Activated CD4-positive, alpha-beta T cell treated with anti-CD3 and anti-CD28 coated beads, Interleukin-2, amount 50 U/mL, for 1 hour (primary cell): ENCODE measurements at places on chromosomes 1 and 21.

GRCh38 chr1:5755552-5756125 lies 236.6 kb downstream of the NPHP4 start:
- DNase-seq = no peak

DNA sequence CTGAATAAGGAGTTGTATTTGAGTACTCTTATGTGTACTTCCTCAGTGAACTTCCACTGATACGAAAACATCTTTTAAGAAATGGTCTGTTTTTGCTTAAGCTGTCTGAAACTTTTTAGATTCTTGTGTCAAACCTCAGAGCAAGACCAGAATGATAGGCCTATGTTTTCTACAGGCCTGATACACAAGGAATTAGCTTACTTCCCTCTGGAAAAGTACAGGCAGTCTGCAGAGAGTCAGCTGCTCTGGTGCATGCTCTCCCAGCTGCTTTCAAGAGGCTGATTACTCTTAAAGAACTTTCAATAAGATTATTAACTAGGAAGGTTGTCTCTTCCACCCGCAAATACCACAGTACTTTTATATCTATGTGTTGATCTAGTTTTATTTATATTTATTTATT lies 9.5 kb downstream of the SNX27 start:
- no peak for DNase-seq

DNA sequence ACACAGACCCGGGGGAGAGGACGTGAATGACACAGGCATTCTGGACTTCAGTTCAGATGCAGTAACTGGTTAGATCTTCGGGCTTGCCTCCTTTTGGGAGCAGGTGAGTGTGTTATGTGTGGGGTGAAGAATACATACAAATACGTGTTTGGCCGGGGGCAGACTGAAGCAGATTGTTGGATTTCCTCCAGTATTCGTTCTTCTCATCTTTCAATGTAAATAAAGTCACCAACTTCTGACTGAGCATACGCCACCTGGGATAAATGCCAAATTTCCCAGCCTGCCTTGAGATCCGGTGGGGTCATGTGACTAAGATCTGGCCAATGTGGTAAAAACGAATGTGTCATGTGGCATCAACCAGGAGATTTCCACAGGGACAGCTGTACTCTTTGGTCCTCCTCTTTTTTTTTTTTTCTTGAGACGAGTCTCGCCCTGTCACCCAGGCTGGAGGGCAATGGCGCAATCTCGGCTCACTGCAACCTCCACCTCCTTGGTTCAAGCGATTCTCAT lies 189.8 kb downstream of the RGS7 start:
- no peak for DNase-seq

GRCh38 chr1:204588826-204589225 lies 72.6 kb downstream of the MDM4 start:
- no peak for DNase-seq

GRCh38 chr1:211386921-211387320 lies 60.3 kb downstream of the TRAF5 start:
- no peak for DNase-seq

DNA sequence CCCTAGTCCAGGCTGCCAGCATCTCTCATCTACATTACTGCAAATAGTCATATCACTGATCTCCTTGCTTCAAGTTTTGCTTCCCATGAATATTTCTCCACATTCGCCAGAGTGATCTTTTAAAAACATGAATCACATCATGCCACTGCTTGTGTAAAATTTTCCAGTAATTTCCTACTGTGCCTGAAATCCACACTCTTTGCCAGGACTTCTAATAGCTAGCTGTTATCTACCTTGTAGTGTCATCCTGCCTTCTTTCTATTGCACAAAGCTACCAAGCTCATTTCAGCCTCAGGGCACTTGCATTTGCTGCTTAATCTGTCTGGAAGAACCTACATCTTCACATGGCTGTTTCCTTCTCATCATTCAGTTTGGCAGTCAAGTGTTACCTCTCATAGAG lies 33.9 kb upstream of the ZNF362 start:
- DNase-seq = no peak

DNA sequence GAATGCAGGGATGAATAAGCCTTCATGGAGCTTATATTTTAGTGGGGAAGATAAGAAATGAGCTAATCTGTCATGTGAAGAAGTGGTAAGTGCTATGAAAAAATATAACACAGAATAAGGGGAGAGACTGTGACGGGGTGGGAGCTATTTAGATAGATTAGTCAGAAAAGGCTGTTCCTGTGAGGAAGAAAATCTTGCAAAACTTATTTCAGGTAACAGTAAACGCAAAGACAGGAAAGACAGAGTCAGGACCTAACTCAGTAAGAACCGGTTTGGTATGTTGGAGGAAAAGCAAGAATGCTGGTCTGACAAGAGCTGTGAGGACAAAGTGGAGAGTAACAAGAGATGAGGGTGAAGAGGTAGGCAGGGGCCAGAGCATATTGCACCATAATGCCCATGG lies 22.0 kb downstream of the GNAI3 start:
- no peak for DNase-seq

DNA sequence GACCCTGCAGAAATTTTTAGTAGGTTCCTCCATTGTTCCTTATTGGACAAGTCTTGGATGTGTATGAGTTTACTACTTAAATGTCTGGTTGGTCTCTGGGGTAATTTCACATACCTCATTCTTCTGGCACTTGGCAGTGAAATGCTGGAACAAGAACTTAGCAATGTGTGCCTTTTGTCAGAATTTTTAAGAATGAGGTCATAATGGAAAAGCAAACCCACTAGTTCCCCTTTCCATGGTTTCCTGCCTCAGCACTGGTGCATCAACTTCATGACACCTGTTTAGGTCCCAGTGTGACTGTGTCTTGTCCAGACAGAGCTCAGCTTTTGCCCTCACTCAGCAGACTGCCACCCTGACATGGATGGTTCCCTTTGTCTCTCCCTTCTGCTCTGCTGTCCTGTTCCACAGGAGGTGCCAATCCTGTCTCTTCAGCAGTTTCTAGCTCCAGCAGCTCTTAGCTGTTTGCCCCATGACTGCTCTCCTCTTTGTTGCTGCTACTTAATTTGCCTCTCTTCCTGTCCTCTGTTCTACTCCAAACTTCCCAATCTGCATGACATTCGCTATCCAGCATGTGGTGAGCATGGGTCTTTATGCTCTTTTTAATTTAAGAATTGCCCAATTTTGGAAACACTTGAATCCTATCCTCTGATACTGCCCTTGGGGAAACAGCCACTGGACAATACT lies 135.6 kb downstream of the CYYR1 start:
- no peak for DNase-seq

DNA sequence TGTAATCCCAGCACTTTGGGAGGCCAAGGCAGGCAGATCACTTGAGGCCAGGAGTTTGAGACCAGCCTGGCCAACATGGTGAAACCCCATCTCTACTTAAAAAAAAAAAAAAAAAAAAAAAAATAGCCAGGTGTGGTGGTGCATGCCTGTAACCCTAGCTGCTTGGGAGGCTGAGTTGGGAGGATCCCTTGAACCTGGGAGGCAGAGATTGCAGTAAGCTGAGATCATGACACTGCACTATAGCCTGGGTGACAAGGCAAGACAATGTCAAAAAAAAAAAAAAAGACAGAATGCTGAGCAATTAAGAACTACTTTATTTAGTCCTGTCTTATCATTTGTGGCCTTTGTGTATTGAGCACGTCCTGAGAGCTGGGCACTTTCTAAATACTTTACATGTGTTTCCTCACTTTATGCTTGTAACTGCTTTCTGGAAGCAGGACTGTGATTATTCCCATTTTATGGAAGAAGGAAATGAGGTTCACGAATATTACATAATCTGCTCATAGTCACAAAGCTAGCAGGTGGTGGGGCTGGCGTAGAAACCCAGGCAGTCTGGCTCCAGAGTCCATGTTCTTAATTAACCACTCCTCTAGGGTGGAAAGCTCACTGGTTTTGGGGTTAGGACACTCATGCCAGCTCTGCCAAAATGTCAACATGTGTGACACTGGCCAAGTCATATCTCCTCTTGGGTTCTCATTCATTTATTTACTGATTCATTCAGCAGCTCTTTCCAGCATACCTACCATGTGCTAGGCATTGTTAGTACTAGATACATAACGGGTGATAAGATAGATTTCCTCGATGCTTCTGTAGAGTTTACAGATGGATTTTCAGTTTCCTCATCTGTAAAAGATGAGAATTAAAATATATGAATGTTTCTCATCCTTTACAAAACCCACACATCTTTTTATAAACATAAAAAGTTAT lies 57.7 kb downstream of the DDR2 start:
- no peak for DNase-seq

DNA sequence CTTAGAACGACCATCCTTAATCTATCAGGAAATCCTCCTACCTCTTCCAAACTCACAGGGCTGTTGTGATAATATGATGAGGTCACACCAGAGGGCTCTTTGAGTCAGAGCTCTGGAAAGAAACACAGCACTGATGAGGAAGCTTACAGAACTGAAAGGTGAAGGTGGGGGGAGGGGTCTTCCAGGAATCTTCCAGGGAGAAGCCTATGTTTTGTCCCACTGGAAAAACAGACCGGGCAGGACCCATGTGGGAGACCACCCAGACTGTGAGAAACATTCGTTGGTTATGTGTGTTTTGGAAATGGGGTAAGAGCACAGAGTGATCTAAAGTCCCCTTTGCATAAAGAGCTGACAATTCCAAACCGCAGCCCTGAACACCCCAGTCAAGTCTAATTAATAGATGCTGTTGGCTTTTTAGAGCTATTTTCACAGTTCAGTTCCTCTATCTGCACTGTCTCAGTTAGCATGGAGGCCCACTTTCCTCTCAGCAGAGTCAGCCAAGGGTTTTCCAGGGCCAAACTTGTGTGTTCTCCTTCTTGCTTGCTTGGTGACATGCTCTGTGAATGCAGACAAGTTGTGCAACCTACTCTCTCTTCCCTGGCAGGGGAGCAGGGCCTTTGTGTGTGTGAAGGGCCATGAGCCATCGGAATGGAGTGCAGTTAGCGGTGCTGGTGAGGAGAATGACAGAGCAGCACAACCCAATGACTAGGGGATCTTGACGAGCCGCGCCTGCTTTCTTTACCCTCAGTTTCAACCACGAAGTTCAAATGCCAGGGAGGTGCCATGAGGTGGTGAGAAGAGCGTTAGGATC lies 12.3 kb downstream of the PHLDA3 start:
- DNase-seq = no peak

GRCh38 chr21:23402929-23403520 lies 2204.3 kb downstream of the MRPL39 start:
- no peak for DNase-seq

DNA sequence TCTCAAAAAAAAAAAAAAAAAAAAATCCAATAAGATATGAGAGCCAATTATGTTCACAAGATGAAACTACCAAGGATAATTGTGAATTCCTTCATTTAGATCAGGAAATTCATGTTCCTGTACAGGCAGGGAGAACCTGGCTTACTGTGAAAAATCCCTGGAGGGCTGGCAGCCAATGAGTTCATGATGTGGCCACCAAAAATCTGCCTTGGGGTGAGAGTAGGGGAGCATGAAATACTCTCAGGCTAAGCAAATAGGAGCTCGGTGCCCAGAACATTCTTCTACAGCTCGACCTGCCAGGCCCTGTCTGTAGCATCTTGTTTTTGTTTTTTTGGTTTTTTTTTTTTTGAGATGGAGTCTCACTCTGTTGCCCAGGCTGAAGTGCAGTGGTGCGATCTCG lies 50.1 kb downstream of the PIK3CD start:
- DNase-seq = no peak

DNA sequence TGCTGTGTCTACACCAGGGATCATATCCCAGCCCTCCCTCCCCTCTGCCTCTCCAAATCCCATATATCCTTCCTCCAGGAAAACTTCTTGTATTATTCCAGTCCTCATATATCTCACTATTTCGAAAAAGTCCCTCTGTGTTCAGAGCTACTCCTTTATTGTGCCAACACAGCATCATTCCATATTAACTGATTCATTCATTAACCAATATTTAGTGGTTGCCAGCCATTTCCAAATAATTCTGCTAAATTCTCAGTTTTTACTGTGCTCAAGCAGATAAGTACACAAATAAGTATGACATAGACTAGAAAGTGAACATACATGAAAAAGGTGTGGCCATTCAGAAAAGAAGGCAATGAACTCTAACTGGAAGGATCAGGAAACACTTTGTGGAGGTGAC lies 241.6 kb upstream of the DUSP10 start:
- DNase-seq = no peak

DNA sequence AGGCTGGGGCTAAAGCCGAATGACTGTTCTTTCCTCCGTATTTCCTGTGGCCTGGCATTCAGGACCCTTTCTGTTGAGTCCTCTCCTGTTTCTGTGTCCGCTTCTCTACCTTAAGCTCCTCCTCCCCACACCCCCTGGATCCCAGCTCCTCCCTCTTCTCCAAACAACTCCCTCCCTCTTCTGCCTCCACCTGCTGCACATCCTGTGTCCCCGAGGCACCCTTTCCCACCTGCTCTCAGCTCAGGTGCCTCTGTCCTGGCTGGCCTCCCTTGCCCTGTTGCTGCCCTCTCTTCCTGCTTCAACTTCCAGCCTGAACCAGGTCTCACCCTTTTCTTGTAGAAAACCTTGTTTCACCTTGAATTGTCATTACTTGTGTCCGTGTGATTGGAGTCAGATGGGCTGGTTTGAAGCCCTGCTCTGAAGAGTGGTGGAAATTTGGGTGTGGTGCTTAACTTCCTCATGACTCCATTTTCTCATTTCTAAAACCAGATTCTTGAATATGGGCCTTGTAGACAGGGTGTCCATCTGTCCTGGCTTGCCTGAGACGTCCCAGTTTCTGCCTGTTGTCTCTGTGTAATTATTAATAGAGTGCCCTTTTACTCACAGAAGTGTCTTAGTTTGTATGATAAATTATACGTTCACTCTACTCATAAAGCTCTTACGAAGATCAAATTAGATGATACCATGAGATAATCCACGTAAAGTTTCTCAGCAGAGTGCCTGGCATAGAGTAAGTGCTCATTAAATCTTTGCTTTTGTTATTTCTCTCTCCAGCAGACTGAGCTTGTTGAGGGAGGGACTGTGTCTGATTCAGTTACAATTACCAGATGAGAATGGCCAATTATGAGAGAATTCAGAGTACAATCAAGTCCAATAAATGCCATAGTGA lies 58.9 kb upstream of the TRABD2B start:
- DNase-seq = no peak
